ENCODE measurements at places on chromosomes 2 and 18. TPM values are rescaled to one million over a fixed set of nuclear protein-coding genes. Genes with fewer than 3 reads are reported as not detected.

The CCDC141 gene
- total RNA-seq, result 0.13 TPM

The RESP18 gene
- total RNA-seq, result not detected

The NT5DC4 gene
- not detected for total RNA-seq

The STARD6 gene
- not detected for total RNA-seq

The SPDYA gene
- total RNA-seq, result 0.88 TPM

All from SK-MEL-5 (cell line).